ENCODE measurements at places on chromosomes 6 and 20. TPM values are rescaled to one million over a fixed set of nuclear protein-coding genes. Genes with fewer than 3 reads are reported as not detected.

ADRM1 gene
- total RNA-seq = 138 TPM

- H3K4me1 ChIP-seq = no peaks in the 10 kb centered on the region
- H3K27ac ChIP-seq = no peak overlapping the region
- no peaks in the 10 kb centered on the region for H3K36me3 ChIP-seq
- no peaks in the 10 kb centered on the region for H3K27me3 ChIP-seq
- DNase-seq = no peak
Observed at GRCh38 chr6:151592449-151593159, 98.8 kb downstream of the CCDC170 start.

DNA sequence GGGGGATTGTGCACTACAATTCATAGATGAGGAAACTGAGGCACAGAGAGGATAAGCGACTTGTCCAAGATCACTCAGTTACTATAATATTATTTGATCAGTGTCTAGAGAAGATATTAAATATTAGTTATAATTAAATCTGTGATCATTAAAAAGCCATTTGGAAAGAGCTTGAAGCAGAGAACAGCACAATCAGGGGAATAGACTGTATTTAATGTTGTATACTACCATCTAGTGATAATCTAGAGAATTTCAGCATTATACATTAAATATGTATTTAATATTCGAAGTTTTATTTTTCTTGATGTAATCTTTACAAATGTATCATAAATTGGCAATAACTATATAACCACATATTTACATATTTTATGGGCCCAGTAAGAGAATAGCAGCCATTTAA, 20.1 kb upstream of the MTCL3 start:
- H3K36me3 ChIP-seq = no peaks in the 10 kb centered on the region
- peak; percentile 63 for DNase-seq
- no peaks in the 10 kb centered on the region for H3K4me1 ChIP-seq
- no peak overlapping the region for H3K27ac ChIP-seq
- H3K4me3 ChIP-seq = no peak overlapping the region
- no peaks in the 10 kb centered on the region for H3K27me3 ChIP-seq

- peak; percentile 79 for DNase-seq
- no peaks in the 10 kb centered on the region for H3K27me3 ChIP-seq
- no peak overlapping the region for H3K27ac ChIP-seq
- no peaks in the 10 kb centered on the region for H3K36me3 ChIP-seq
Observed at GRCh38 chr20:50215101-50215690, 24.6 kb downstream of the CEBPB start.

- H3K4me3 ChIP-seq = no peak overlapping the region
- peak; percentile 31 for DNase-seq
- H3K27ac ChIP-seq = no peak overlapping the region
Observed at GRCh38 chr20:32638848-32639247, 34.9 kb downstream of the C20orf203 start.

TPX2 gene
- total RNA-seq = 35.5 TPM

DNA sequence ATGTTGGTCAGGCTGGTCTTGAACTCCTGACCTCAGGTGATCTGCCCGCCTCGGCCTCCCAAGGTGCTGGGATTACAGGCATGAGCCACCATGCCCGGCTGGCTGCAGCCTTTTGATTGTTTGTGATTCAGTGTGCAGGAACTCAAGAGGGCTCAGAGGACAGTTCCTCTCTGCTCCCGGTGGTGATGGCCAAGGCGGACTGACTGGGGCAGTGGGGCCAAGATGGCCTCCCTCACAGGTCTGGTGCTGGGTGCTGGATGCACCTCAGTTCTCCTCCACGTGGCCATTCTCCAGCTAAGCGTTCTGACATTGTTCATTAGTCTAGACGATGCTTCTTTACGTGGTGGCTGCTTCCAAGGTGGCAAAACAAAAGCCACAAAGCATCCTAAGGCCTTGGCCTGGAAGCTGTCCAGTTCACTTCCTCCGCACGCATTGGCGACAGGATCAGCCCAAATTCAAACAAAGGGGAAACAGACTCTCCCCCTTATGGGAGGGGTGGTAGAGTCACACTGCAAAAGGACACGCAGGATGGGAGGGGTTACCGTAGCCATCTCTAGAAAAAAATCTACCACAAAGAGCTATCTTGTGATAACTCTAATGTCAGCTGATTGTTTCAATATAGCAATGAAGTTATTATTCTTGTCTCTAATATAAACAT, 146.9 kb downstream of the FOXC1 start:
- no peaks in the 10 kb centered on the region for H3K4me1 ChIP-seq
- no peaks in the 10 kb centered on the region for H3K27me3 ChIP-seq
- no peak overlapping the region for H3K27ac ChIP-seq
- DNase-seq = no peak

SOX12 gene
- total RNA-seq = 7.5 TPM

DNA sequence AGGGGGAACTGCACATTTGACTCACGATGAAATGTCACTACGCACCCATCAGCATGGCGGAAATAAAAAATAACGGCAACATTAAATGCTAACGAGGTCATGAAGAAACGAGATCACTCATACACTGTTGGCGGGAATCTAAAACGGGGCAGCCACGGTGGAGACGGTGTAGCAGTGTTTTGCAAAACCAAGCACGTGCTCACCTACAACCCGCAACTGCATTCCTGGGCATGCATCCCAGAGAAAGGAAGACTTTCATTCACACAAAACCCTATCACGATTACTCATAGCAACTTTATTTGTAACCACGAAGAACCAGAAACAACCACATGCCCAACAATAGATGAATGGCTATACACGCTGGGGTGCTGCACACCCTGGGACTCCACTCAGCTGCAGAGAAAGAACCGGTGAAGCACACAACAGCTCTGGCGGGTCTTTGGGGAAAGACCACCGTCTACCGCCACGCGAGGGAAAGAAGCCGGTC, 77.0 kb downstream of the YTHDF1 start:
- H3K27me3 ChIP-seq = peaks cover 23% of the 10 kb centered on the region
- no peaks in the 10 kb centered on the region for H3K4me1 ChIP-seq
- H3K36me3 ChIP-seq = no peaks in the 10 kb centered on the region
- DNase-seq = no peak
- no peak overlapping the region for H3K4me3 ChIP-seq

- DNase-seq = peak; percentile 26
- H3K27me3 ChIP-seq = no peaks in the 10 kb centered on the region
- H3K4me1 ChIP-seq = 0 out of 2 replicates have a peak, but pooled peaks cover 3% of the 10 kb centered on the region
Observed at GRCh38 chr6:130632277-130632676, 194.9 kb upstream of the SMLR1 start.

- peaks cover 46% of the 10 kb centered on the region for H3K4me1 ChIP-seq
- H3K27ac ChIP-seq = peak overlapping the region; percentile 100
- H3K27me3 ChIP-seq = no peaks in the 10 kb centered on the region
- peak; percentile 100 for DNase-seq
- H3K4me3 ChIP-seq = peak overlapping the region; percentile 57
- H3K36me3 ChIP-seq = no peaks in the 10 kb centered on the region
Observed at GRCh38 chr20:35883778-35884540, 70.3 kb downstream of the SCAND1 start.

DNA sequence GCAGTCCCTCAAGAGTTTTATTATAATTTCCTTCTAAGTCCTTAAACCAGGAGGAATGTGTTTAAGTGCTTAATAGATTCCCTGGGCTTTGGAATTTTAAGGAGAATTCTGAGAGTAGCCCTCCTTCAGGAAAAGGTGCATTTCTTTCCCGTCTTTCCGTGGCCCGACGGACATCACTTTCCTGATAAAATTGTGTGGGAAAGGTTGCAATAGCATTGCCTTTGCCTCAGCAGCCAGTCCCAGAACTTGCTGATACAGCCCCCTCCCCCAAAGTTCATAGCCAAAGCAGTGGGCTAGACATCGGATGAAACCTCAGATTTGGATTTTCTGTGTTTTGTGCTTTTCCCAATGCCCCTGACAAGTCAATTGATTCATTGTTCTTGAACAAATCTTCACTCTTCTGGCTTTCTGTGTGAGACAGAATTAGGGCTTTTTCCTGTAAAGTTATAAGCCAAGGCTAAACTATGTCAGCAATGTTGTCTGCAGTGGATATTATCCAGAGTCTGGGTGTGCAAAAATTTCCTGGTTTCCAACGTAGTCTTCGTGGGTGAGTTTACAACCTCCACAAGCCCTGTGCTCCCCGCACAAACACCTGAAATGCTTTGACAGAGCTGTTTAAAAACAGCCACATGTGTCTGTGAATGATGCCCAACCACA, 1.1 kb upstream of the SMOC2 start:
- DNase-seq = no peak
- no peaks in the 10 kb centered on the region for H3K4me1 ChIP-seq
- H3K36me3 ChIP-seq = no peaks in the 10 kb centered on the region
- no peak overlapping the region for H3K27ac ChIP-seq
- H3K4me3 ChIP-seq = no peak overlapping the region

FAXC gene
- 1.8 TPM for total RNA-seq

- H3K4me1 ChIP-seq = no peaks in the 10 kb centered on the region
- H3K27me3 ChIP-seq = no peaks in the 10 kb centered on the region
- no peak for DNase-seq
- H3K4me3 ChIP-seq = no peak overlapping the region
- no peak overlapping the region for H3K27ac ChIP-seq
- no peaks in the 10 kb centered on the region for H3K36me3 ChIP-seq
Observed at GRCh38 chr20:10940941-10941340, 267.1 kb upstream of the JAG1 start.

- no peak for DNase-seq
- no peaks in the 10 kb centered on the region for H3K4me1 ChIP-seq
- H3K27ac ChIP-seq = no peak overlapping the region
- H3K27me3 ChIP-seq = no peaks in the 10 kb centered on the region
Observed at GRCh38 chr6:144777249-144777648, 492.1 kb downstream of the UTRN start.

DNA sequence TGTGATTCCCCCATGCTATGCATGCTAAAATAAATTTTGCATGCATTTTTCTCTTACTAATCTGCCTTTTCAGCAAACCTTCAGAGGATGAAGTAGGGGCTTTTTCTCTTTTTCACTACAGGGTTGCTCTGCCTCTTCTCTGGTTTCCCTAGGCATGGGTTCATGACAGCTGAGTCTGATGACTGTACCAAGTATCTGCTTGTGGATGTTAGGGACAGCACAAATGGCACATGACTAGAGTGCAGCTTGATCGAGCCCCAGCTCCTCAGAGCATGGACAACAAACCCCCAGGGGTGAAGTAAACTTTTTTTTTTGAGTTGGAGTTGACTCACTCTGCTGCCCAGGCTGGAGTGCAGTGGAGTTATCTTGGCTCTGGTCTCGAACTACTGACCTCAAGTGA, 57.1 kb upstream of the GCM1 start:
- H3K4me3 ChIP-seq = no peak overlapping the region
- H3K36me3 ChIP-seq = no peaks in the 10 kb centered on the region
- no peak overlapping the region for H3K27ac ChIP-seq
- H3K4me1 ChIP-seq = no peaks in the 10 kb centered on the region
